ENCODE measurements at places on chromosomes 12 and 14. TPM values are rescaled to one million over a fixed set of nuclear protein-coding genes. Genes with fewer than 3 reads are reported as not detected.

The SDS gene
- total RNA-seq = not detected

The DHH gene
- under 0.01 TPM for total RNA-seq

The BMP4 gene
- 14.8 TPM for total RNA-seq

The KERA gene
- not detected for total RNA-seq

The USP44 gene
- total RNA-seq = 10.2 TPM

The GOLT1B gene
- total RNA-seq = 50.9 TPM

The IRAK3 gene
- 10.8 TPM for total RNA-seq
